ENCODE measurements at places on chromosomes 1 and 21.

DNA sequence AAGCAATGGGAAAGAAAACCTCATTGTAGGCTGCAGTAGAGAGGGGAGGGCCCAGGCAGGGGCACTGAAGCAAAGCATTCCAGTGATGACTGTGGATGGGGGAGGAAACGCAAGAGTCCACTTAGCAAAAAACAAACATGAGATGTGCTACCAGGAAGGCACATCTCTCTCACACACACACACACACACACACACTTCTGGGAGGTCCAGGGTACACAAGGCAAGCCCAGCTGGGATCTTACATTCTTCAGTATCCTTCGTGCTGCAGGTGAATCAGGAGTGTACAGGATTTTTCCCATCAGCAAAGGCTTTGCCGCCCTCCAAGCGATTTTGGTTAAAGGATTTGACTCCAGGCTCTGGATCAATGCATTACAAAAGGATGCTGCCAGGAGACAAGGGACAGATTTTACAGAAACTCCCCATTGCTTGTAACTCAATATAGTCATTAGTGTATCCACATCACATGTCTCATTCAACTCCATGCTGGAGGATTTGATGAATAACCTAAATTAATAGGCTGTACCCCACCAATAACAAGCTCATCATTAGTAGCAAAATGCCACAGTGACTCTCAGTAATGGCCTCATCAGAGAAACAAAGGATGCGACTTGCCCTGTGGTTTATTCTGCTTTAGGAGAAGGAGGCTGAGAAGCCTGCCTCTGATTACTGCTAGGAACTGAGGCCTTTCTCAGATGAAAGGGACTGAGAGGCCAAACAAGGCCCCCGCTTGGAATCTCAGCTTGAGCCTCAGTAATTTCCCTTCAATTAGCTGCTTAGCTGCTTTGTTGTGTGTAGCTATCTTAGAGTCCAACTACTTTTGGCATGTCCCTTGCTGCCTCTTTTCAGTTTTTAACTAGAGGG is 41.6 kb downstream of the ABCA4 start:
- DNase-seq, result no peak

- DNase-seq, result no peak
Measured at GRCh38 chr1:83839566-83840173, 159.3 kb downstream of the TTLL7 start.

DNA sequence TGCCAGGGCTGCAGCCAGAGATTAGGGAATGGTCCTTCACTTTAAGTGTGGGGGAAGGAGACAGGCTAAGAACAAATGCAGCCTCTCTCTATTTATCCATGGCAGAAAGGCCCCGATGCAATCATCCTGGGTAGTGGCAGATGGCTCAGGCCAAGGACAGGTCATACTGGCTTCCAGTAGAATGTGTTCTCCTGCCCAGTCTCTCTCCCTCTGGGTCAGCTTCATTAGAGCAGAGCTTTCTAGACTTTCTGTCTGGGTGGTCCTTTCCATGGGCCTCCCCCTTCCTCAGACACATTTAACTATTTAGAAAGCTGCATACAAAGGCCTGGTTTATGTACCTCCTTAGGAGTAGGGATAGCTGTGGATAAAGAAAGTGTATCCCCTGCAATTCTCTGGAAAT is 4.8 kb upstream of the PTCH2 start:
- no peak for DNase-seq

- no peak for DNase-seq
Measured at GRCh38 chr1:71427066-71427465, 346.2 kb upstream of the ZRANB2 start.

DNA sequence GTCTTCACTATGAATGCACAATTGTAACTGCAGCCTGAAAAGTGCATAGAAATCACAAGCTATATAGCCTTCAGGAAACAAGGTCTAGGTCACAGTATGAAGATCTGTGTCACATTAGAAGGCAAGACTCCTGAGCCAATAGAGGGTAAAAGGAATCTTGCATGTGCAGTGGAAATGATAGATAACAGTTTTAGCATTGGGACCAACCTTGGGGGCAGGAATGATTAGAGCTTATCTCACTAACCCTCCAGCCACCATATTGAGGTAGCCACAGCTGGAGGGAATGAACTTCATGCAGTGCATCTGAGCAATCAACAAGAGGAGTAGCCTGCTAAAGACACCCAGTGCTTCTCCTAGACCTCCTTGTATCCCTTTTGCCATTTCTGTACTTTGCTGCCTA is 390.1 kb downstream of the LTN1 start:
- DNase-seq, result no peak

- no peak for DNase-seq
Measured at GRCh38 chr21:45583831-45584509, 41.7 kb upstream of the SLC19A1 start.

GRCh38 chr1:3056641-3057040 is 12.4 kb upstream of the PRDM16 start:
- no peak for DNase-seq

- no peak for DNase-seq
Measured at GRCh38 chr21:35609263-35609662, 451.1 kb downstream of the SETD4 start.

GRCh38 chr1:15188130-15188524 is 34.6 kb downstream of the TMEM51 start:
- no peak for DNase-seq

DNA sequence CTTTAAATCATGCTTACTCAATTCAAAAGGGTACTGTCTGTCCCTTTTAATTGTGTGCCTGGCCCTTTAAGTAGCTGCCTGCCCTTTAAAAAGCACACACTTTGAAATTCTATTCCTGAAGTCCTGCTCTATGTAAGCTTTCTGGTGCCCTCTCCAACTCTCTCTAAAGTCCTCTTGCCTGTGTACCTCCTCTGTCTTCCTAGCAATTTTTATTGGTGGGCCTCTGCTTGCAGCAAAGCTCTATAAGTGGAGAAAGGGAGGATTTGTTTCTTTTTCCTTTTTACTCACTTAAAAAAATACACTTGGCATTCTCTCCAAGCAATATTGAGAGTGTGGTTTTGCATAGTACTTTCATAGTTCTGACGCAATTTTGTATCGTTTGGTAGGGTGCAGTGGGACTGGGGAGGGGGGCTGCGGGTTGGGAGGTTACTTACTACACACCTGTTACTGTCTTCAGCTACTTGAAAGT is 135.4 kb downstream of the LMO4 start:
- DNase-seq, result no peak

GRCh38 chr21:39085843-39086405 is 97.3 kb downstream of the PSMG1 start:
- no peak for DNase-seq

DNA sequence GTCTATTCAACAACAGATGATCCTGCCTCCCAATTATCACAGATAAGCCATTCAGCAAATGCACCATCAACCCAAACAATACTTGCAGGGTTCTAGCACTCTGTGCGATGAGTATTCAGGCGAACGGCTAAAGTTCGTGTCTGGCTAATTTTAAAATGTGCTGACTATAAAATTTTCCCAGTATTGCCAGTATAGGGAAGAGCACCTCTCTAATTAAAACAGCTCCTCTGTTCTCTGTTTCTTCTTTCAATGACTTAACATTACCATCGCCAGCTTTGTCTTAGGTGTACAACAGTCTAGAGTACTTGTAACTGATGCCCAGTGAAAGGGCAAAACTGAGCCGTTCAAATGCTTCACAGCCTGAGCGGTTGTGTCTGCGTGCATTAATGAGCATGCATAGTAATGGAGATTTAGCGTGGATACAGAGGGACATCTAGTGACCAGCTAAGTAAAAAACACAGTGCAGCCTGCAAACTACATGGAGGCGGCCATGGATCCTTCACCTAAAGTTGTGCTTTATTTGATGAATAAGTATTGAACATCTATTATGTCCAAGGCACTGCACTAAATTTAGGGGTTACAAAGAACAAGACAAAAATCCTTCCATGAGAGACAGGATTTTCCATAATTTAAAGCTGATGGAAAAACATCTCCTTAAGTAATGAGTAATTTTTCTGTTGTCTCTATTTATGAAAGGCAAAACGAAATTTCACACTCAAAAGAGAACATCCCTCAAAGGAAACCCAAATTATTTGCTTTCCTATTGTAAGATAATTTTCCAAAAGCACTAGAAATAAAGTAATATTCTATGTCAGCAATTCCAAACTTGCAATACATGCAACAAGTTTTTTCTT is 120.0 kb downstream of the SETD4 start:
- DNase-seq, result no peak

GRCh38 chr1:227766015-227766634 is 30.9 kb downstream of the SNAP47 start:
- DNase-seq, result peak; percentile 30

DNA sequence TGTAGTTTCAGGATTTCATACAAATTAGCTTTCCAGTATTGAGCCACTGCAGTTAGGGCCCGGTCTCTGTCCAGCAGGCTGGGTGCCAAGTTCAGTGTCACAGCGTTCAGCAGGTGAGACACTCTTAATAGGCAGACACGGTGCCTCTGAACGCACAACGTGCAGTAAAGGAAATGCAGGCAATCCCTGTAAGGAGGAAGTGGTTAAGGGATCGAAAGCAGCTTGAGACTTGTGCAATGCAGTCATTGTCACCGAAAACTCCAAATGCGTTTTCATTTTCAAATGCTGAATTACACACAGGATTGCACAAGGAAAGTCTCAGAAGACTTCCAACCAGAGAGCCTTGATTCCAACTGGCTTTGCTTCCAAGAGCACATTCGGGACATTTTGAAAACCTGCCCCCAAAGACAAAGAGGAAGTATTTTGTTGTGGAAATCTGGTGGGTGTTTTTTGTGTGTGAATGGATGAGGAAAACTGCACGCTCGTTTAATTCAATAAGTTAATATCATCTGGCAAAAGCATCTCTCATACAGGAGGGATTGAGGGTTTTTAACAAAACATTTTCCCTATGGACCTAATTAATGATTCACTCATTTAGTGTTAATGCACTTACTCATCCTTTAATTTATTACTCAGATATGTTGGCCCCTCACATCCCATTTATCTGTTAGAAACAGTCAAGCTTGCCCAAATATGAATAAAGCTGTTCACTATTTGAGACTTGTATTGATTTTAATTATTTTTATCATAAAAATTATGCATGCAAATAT is 61.6 kb downstream of the PTGS2 start:
- no peak for DNase-seq

DNA sequence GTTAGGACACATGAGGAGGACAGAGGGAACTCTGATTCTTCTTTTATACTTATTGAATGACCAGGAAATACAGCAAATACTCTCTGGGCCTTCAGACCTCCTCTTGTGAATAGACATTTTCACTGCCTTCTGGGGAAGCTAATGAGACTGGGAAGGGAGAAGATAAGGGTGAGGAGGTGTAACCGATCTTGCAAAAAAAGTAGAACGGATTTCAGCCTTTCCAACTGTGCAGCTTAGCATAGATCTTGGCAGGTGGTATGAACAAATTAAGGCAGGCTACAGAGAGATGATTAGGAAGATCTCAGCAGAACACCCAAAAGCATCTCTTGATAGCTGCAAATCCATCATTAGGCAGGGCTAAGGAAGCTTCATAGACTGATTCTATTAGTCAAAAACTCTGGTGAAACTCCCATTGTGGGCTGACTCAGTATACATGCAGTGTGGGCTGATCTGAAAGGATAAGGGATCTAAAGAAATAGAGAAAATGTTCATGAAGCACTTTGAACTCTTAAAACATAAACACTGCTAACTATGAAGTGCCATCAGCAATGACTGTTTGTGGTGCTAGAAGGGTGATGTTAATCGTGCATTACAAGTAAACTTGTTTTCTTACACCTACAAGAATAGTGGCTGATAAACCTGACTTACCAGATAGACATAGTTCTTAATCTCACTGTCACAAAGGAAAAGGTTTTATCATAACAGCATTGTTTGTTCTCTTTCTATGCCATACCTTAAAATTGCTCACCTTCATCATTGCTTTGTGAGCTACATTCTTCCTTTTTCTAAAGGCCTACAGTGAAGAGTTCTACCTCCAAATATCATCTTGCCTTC is 85.5 kb upstream of the PALMD start:
- no peak for DNase-seq

- DNase-seq, result no peak
Measured at GRCh38 chr1:109048335-109048734, 6.4 kb upstream of the WDR47 start.

DNA sequence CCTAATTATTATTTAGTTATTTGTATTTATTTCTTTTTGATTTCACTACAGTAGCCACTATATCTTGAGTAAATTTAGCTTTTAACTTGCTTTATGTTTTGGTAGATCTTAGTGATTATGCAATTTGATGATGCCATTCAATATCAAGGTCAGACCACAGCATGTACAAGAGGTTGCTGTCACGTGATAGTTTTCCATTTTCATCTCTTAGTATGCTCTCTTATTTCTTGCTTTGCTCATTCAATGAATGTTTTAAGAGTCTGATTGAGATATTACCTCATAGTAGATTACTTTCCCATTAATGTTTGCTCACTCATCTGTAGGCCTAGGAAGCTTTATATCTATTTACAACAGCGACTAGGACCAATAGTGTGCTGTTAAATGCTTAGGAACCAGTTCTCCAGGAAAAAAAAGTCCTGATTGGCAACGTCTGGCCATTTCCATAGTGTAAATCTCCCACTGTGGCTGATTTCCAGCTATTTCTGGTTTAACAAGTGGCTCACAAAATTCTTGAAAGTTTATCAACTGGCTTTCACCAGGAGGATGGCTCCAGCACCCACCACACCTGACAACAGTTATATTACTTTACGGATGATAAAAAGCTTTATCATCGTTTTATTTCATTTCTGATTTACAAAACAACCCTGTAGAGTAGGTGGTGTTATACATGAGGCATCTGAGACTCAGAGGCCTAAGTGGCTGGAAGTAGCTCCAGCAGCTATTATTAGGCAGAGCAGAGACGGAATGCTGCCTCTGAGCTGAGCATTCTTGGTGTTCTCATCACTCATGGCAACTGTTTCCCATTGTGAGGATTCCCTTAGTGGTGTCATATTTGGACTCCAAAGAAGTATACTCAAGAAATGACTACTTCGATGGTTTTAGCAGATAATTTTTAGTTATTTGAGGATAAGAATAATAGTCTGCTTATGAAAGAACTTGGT is 235.2 kb downstream of the DISC1 start:
- no peak for DNase-seq

GRCh38 chr1:41607808-41608207 is 123.3 kb upstream of the EDN2 start:
- no peak for DNase-seq

- no peak for DNase-seq
Measured at GRCh38 chr1:10561955-10562354, 87.2 kb downstream of the PEX14 start.

DNA sequence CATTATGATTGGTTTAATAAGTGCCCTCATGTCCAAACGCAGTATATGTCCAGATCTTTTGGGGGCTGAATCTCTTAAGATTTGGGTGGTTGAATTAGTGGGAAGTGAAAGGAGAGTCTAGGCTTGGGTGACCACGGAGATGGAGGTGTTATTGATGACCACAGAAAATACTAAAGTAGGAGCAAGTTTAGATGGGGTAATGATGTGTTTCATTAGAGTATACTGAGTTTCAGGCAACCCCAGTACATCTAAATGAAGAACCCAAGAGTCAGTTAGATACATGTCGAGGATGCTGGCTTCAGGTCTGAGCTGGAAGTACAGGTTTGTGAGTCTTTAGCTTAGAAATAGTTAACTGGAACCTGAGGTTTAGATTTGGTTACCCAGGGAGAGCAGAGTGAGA is 6.5 kb upstream of the ZZZ3 start:
- no peak for DNase-seq

- DNase-seq, result no peak
Measured at GRCh38 chr1:10498231-10498630, 23.5 kb downstream of the PEX14 start.

- no peak for DNase-seq
Measured at GRCh38 chr1:81446000-81446669, 354.6 kb upstream of the ADGRL2 start.

- no peak for DNase-seq
Measured at GRCh38 chr21:42235593-42235992, 16.7 kb downstream of the ABCG1 start.

GRCh38 chr1:70449049-70449448 is 38.0 kb downstream of the CTH start:
- DNase-seq, result no peak

All from activated T-cell treated with anti-CD3 and anti-CD28 coated beads for 4 hours (primary cell).